ENCODE measurements at places on chromosomes 2 and 18.

GRCh38 chr2:135637456-135638087 is 104.1 kb upstream of the UBXN4 start:
- no peak for DNase-seq

- DNase-seq, result no peak
Measured at GRCh38 chr18:54742659-54743604, 85.3 kb upstream of the RAB27B start.

DNA sequence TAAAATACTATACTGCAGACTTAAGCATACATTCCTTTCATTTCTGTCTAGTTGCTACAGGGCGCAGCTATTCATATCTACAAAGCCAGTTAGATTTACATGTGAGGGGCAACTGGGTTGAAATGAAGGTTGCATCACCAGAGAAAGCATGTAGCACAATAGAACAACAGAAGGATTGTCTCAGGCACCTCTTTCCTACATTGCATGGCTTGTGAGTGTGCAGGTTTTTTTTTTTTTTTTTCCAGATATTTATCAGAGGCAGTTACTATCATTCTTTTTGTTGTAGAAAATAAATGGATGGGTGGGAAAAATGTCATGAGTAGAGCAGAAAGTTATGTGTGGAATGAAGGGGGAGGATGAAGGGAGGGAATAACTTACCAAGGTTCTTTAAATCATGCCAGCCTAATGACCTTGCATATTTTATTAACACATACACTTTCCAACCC is 86.8 kb downstream of the ERBB4 start:
- no peak for DNase-seq

- no peak for DNase-seq
Measured at GRCh38 chr18:22186484-22186971, 17.1 kb downstream of the GATA6 start.

GRCh38 chr2:16284941-16285625 is 344.7 kb downstream of the MYCN start:
- no peak for DNase-seq

- DNase-seq, result no peak
Measured at GRCh38 chr2:65710356-65710755, 278.0 kb upstream of the SPRED2 start.

- no peak for DNase-seq
Measured at GRCh38 chr2:126475031-126475430, 180.9 kb upstream of the GYPC start.

DNA sequence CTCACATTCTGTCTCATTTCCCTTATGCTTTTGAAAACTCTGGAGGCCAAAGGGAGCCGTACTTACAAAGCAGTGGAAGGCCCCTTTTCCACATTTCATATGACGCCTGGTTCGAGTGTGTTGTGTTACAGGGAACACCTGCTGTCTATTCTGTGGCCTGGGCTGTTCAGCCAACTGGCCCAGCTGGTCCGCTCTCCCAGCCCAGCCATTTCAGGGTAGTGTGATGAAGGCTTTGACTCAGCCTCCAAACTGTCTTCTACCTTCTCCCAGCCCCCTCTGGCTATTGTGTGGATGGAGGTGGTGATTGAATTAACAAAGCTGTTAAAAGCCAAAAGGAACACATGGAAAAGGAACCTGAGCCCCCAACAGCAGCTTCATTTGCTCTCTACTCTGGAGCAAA is 233.8 kb downstream of the ICOS start:
- no peak for DNase-seq

DNA sequence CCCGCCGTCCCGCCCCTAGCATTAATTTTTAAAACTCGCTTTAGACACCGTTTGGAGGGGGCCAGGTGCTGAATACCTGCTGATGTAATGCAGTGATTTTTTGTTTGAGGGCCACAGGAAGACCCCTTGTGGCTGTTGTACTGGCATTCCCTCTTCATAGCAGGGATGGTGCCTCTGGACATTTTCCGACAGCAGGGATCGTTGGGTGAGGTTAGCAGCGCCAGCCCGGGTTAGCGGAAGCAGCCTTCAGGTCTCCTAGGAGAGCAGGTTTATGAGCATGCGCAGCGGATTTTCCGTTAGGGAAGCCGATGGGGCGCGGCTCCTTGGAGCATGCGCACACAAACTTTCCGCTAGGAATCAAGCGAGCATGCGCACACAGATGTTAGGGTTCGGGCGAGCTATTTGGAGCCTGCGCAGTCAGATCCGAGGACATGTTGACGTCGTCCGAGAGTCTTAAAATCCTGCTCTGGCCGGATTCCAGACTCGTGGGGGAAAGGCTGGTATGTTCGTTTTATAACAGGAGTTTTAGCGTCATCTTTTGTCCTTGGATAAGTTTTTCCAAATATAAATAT is 17.2 kb upstream of the C2orf74 start:
- DNase-seq, result peak; percentile 91

DNA sequence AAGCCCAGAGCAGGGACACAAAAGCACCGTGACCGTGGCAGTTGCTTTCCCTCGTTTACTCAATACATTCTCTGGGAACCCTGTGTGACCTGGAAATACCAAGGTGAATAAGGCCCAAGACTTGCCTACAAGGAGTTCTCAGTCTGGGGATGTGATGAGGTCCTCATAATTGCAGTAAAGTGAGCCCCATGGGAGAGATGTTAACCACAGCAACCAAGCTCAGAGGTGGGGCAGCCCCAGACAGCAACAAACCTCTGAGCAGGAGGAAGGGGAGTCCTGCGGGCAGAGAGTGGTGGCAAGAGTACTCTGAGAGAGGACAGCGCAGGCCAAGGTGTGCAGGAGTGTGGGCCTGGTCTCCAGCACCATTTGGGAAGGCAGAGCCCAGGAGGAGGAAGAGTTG is 91.6 kb downstream of the TTC32 start:
- DNase-seq, result no peak

DNA sequence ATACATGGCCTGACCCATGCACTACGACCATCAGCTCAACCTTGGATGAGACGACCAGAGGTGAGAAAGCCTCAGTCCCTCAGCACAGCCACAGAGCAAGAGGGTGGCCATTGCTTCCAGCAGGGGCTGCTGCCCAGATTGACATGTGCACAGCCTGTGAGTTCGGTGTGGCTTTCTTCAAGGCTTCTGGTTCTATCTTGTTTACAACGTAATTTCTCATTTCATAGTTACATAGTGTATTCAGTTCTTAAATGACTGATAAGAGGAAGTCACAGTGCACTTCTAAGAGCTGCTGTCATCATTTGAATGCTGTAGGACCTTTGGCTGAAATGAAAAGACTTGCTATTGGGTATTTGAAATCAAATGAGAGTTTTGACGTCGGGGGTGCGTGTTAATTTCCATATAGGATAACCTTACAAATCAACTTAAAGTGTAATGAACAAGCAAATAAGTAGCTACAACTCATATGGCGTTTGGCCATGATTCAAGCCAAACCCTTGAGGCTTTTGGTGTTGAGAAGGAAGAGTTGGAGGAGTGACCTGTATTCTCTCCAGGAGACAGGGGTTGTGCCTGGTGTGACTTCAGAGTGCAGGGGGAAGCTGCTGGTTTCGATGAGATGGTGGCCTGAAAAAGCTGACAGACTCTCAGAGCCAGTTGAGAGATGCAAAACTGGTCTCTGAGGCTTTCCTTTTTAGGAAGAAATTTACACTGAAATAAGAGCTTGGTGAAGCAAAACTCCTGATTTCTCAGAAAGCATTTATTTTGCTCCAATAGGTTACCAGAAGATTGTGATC is 51.0 kb downstream of the TSHZ1 start:
- no peak for DNase-seq

DNA sequence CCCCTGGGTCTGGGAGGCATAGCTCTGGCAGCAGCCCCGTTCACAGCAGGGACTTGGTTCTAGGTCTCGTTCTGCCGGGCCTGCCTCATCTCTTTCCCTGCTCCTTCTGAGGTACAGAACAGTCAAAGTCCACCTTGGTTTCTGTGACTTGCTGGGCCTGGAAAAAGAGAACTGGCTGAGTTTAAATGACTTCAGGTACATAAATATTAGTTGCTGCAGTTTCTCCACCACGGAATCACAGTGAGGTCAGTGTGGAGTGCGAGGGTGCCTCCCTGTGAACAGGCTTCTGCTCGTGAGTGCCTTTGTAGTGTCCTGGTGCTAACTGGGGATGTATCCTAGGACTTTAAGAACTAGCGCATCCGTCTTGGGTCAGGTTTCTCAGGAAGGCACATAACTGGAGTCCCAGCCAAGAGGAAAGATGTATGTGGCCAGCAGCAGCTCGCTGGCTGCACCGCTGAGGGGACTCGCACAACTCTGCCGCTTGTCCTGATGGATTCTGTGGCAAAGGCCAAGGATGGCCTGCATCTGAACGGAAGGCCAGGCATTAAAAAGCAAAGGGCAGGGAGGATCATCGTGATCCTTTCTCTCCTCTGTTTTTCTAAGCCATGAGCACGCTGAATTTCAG is 188.6 kb downstream of the SH3RF3 start:
- no peak for DNase-seq

GRCh38 chr2:182031956-182032355 is 46.3 kb downstream of the PPP1R1C start:
- no peak for DNase-seq

GRCh38 chr2:191846515-191847476 is at the start of gene CAVIN2:
TSS of gene CAVIN2 (minus strand) at chr2:191847088. CDS start at chr2:191846925, 163 bp downstream.
- no peak for DNase-seq

- no peak for DNase-seq
Measured at GRCh38 chr2:229640636-229641035, 73.7 kb downstream of the DNER start.

GRCh38 chr2:172861656-172862476 is 126.2 kb downstream of the RAPGEF4 start:
- no peak for DNase-seq

DNA sequence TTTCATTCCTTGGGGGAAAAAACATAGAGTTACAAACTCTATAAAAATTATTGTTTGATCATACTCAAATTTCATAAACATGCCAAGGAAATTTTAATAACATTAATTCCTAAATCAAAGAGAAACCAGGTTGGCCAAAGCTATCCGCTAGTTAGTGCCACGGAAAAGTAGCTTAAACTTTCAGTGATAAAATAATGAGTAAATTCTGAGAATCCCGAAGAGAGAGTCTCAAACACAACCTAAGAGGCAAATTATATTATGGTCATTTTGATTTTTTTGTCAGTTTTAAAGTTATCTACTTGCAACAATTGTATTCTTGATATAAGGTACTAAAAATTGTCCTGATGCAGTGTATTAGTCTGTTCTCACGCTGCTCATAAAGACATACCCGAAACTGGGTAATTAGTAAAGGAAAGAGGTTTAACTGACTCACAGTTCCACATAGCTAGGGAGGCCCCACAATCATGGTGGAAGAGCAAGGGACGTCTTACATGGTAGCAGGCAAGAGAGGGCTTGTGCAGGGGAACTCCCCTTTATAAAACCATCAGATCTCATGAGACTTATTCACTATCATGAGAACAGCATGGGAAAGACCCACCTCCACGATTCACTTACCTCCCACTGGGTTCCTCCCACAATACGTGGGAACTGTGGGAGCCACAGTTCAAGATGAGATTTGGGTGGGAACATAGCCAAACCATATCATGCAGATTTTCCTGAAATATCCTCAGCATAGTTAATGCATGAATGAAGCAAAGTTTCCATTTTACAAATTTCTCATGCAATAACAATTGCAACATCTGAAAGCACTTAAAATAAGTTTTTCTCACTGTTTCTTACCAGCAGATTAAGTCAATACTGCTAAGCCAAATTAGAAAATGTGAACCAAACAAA is 205.9 kb upstream of the STK17B start:
- peak; percentile 20 for DNase-seq

DNA sequence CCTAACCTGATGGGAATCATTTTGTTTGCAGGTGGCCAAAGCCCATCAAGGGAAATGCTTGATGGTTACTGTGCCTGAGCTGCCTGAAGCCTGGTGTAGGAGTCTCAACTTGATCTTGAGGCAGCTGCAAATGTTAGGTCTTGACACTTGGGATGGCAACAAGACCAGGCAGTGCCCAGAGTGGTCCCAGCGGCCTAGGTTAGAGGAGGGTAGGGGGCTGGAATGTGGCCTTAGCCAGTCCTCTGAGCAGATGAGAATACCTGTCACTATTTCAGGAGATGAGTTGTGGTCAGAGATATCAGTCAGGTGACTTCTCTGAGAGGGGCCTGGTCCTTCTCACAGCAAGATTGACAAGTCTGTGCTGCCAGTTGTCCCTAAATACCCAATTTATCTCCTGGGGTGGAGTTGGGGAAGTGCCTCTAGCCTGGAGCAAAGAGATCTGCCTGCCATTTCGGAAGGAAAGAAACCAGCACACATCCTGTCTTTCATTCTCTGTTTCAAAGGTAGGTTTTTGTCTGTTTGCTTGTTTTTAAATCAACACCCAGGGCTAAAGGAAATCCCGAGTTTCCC is 13.4 kb downstream of the SPTBN1 start:
- no peak for DNase-seq

Measured in stimulated activated CD4-positive, alpha-beta T cell treated with anti-CD3 and anti-CD28 coated beads, TNF-alpha, amount 100 ng/mL, for 48 hours (primary cell).